ENCODE measurements at places on chromosomes 2 and 18. TPM values are rescaled to one million over a fixed set of nuclear protein-coding genes. Genes with fewer than 3 reads are reported as not detected.

DNA sequence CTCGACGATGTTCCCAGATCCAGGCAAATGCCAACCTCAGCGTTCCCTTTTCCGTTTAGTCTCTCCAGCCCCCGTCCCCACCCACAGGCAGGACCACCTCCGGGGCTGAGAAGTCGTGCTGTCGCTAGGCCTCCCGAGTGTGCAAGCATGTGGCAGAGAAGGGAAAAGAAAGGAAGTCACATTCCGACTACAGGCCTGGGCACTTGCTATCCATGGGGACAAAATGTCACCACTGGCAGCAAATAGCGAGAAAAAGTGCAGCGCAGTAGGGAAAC lies 420 bp downstream of the PIGN start:
- DNase-seq = no peak
- H3K27ac ChIP-seq = peak overlapping the region; percentile 86
- H3K27me3 ChIP-seq = no peaks in the 10 kb centered on the region
- peaks cover 39% of the 10 kb centered on the region for H3K4me1 ChIP-seq

DNA sequence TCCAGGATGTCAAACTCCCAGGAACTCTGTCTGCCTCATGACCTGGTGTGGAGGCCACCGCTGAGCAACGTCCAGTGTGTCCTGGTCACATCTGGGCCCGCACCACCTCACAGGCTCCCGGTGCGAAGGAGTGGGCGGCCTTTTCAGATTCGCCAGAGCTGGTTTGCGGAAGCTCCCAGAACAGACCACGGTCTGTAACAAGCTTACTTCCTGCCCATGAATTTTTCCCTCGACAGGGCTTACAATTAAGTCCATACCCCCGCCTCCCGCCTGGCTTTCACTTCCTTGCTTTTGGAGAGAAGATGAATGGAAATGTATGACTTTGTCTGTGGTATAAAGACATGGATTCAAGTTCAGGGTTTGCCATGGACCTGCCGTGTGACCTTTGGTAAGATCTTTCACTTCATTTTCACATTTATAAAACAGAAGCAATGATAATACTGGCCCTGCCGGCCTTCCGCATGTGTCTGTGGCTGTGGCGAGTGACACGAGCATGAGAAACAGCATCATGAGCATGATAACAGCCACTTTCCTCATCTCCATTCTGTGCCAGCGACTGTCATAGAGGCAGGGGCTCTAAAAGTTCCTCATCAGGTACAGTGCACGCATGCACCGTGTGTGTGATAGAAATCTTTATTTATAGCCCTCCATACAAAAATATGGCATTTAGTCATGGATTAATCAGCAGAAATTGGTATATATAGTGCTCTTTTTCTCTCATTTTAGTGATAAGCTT lies 31.0 kb upstream of the KCNF1 start:
- no peak for DNase-seq
- no peaks in the 10 kb centered on the region for H3K36me3 ChIP-seq
- peaks cover 2% of the 10 kb centered on the region for H3K4me1 ChIP-seq
- no peak overlapping the region for H3K4me3 ChIP-seq
- peaks cover 6% of the 10 kb centered on the region for H3K27me3 ChIP-seq

GRCh38 chr2:8685697-8686358 lies 4.0 kb downstream of the ID2 start:
- peak overlapping the region; percentile 56 for H3K4me3 ChIP-seq
- DNase-seq = peak; percentile 72

DNA sequence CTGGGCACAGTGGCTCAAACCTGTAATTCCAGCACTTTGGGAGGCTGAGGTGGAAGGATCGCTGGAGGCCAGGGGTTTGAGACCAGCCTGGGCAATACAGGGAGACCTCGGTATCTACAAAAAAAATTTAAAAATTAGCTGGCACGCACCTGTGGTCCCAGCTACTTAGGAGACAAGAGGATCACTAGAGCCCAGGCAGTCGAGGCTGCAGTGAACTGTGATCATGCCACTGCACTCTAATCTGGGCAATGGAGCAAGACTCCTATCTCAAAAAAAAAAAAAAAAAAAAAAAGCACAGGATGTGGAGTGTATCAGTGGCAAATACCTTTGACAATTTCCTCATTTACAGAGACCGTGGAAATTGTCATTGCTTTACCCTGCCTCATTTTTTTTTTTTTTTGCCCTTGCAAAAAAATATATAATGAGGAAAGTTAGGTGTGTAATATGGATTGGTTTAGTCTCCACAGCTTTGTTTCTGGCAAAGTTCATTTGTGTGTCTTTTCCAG lies 20.9 kb upstream of the PPP1CB start:
- DNase-seq = no peak
- H3K36me3 ChIP-seq = no peaks in the 10 kb centered on the region
- H3K4me1 ChIP-seq = peaks cover 12% of the 10 kb centered on the region
- H3K27me3 ChIP-seq = no peaks in the 10 kb centered on the region
- H3K27ac ChIP-seq = no peak overlapping the region
- no peak overlapping the region for H3K4me3 ChIP-seq

DNA sequence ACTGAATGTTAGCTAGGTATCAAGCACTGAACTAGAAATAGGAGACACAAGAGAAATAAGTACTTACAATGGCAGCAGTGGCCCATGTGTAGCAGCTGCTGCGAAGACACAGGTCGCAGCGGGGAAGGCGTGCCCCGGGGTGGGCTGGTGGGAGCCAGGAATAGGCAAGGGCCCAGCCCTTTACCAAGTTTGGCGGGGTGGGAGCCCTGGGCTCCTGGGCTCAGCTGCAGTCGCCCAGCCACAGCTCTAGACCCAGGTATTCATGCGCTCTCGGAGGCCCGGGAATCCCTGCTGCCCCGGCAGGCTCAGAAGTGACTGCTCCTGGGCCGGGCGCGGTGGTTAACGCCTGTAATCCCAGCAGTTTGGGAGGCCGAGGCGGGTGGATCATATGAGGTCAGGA lies 1287.3 kb downstream of the CNTNAP5 start:
- H3K4me1 ChIP-seq = no peaks in the 10 kb centered on the region
- H3K27me3 ChIP-seq = no peaks in the 10 kb centered on the region
- H3K4me3 ChIP-seq = no peak overlapping the region
- no peaks in the 10 kb centered on the region for H3K36me3 ChIP-seq
- DNase-seq = no peak

GRCh38 chr2:69954084-69954483 lies 7.3 kb downstream of the ASPRV1 start:
- no peaks in the 10 kb centered on the region for H3K36me3 ChIP-seq
- H3K4me1 ChIP-seq = no peaks in the 10 kb centered on the region
- no peaks in the 10 kb centered on the region for H3K27me3 ChIP-seq
- no peak overlapping the region for H3K27ac ChIP-seq

DNA sequence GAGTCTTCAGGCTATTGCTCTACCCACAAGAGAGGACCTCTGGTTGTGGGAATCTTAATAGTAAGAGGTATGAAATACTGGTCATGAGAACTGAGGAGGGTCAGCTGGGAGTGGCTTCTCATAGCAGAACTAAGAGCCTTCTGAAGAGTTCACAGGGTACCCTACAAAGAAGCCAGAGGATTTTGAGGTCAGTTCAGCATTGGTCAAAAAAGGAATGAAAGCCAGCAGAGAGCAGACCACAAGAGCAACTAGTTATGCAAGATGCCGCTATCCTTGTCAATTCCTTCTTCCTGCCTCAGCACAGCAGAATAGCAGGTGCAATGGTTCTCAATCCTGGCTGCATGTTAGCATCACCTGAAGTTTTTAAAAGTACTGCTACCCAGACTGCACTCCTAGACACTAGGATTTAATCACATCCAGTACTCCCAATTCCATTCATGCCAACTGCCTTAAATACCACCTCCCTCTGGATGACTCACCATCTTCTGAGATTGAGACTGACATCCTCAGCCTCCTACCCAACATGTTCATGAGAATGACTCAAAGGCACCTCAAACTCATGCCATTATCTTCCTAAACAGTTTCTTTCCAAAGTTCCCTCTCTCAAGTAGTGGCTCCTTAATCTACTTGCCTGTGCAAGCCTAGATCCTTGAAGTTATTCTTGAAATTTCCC lies 81.0 kb upstream of the RBMS1 start:
- no peaks in the 10 kb centered on the region for H3K4me1 ChIP-seq
- peaks cover 1% of the 10 kb centered on the region for H3K36me3 ChIP-seq
- no peaks in the 10 kb centered on the region for H3K27me3 ChIP-seq
- no peak overlapping the region for H3K4me3 ChIP-seq
- no peak for DNase-seq

GRCh38 chr2:133362061-133362476 lies 206.2 kb downstream of the NCKAP5 start:
- no peak for DNase-seq
- no peaks in the 10 kb centered on the region for H3K4me1 ChIP-seq
- H3K27ac ChIP-seq = no peak overlapping the region
- H3K27me3 ChIP-seq = no peaks in the 10 kb centered on the region

DNA sequence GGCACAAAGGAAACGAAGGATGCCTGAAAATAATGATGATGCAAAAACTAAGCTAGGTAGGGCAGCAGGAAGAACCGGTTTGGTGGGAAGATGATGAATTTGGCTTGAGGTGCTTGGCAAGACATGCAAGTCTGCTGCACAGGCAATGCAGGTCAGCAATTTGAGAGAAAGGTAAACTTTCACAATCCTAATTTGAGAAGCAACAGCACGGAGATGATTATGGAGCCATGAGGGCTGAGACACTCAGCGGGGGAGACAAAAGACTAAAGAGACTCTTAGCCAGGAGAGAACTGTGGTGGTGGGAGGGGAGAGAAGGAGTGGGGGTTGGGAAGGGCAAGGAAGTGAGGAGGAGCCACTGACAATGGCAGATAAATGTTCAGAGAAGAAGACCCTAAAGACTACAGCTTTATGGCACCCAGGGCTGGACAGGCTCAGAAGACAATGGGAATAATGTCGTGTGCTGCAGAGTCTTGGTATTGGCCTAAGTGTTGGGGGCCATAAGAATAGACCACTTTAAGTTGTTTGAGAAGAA lies 19.4 kb upstream of the RNF149 start:
- H3K27ac ChIP-seq = no peak overlapping the region
- H3K27me3 ChIP-seq = no peaks in the 10 kb centered on the region
- no peaks in the 10 kb centered on the region for H3K36me3 ChIP-seq
- H3K4me1 ChIP-seq = peaks cover 15% of the 10 kb centered on the region

DNA sequence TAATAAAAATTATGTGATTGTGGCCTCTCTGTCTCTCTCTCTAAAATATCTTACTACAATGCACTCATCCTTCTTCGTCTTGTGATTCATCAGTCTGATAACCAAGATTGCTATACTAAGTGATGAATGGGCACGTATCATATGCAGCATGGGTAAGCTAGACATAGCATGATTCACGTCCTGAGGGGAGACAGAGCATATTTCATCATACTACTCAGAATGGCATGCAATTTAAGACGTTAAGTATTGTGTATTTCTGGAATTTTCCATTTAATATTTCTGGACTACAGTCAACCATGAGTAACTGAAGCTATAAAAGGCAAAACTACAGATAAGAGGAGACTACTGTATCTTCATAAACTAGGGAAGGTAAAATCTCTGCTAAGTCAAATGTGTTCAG lies 97.0 kb upstream of the CD226 start:
- no peak overlapping the region for H3K27ac ChIP-seq
- H3K4me1 ChIP-seq = no peaks in the 10 kb centered on the region
- H3K27me3 ChIP-seq = no peaks in the 10 kb centered on the region
- no peak overlapping the region for H3K4me3 ChIP-seq
- H3K36me3 ChIP-seq = peaks cover 21% of the 10 kb centered on the region
- DNase-seq = no peak

- no peak overlapping the region for H3K27ac ChIP-seq
- H3K4me1 ChIP-seq = peaks cover 9% of the 10 kb centered on the region
- no peak for DNase-seq
- H3K27me3 ChIP-seq = no peaks in the 10 kb centered on the region
These were observed 801.4 kb upstream of the ZEB2 start for GRCh38 chr2:145321344-145321743.

DNA sequence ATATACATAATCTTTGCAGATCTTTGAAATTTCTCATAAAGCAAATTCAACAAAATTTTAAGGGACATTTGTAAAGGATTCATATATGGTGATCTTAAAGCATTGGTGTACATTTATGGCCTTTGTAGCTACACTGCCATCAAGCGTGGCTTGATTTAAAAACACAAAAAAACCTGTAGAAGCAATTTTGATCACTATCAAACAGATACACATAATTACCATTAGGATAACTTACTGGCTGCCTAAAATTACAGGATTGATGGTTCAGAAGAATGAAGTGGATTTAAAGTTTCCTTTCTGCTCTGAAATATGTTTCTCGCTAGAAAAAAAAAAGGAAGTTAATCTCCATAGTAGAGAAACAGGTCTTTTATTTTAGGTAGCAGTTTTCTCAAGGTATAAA lies 31.4 kb downstream of the MAPRE2 start:
- H3K27me3 ChIP-seq = no peaks in the 10 kb centered on the region
- DNase-seq = no peak
- peaks cover 25% of the 10 kb centered on the region for H3K36me3 ChIP-seq
- H3K4me3 ChIP-seq = no peak overlapping the region

GRCh38 chr2:187403568-187404260 lies 44.3 kb downstream of the CALCRL start:
- H3K4me1 ChIP-seq = no peaks in the 10 kb centered on the region
- H3K27ac ChIP-seq = no peak overlapping the region
- H3K36me3 ChIP-seq = no peaks in the 10 kb centered on the region
- H3K4me3 ChIP-seq = no peak overlapping the region
- no peak for DNase-seq

POU3F3 gene
- not detected for total RNA-seq

PRPF40A gene
- 128 TPM for total RNA-seq

ALPI gene
- not detected for total RNA-seq

ITPRIPL1 gene
- 13.4 TPM for total RNA-seq

ERBB4 gene
- total RNA-seq = not detected

TMEM214 gene
- 41.3 TPM for total RNA-seq

ABCB6 gene
- 7.0 TPM for total RNA-seq

TMEM182 gene
- 4.9 TPM for total RNA-seq

CGREF1 gene
- 6.6 TPM for total RNA-seq

DCAF17 gene
- 21.3 TPM for total RNA-seq

Data from activated naive CD4-positive, alpha-beta T cell treated with anti-CD3 and anti-CD28 coated beads for 36 hours (primary cell).